ENCODE measurements at places on chromosomes 3 and 15. TPM values are rescaled to one million over a fixed set of nuclear protein-coding genes. Genes with fewer than 3 reads are reported as not detected.

- ATAC-seq = no peak
These were observed at the start of gene MAPKAPK3 for GRCh38 chr3:50617096-50617791. TSS of gene MAPKAPK3 (plus strand) at chr3:50617151. CDS start at chr3:50617566, 415 bp downstream.

ASB14 gene
- total RNA-seq = not detected

- no peak for ATAC-seq
These were observed 51.1 kb upstream of the POLG start for GRCh38 chr15:89385596-89386331.

DNA sequence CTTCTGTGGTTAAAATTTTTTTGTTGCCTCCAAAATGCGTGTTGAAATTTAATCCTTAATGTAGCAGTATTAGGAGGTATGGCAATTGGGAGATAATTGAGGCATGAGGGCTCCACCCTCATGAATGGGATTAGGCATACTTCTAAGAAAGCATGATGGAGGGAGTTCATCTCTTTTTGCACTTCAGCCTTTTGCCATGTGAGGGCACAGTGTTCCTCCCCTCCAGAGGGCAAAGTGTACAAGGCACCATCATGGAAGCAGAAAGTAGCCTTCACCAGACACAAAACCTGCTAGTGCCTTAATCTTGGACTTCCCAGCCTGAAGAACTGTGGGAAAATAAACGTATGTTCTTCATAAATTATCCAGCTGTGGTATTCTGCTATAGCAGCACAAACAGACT lies 429.5 kb downstream of the ZIC1 start:
- ATAC-seq = no peak

TTLL13 gene
- total RNA-seq = not detected
